Daoy (cell line): ENCODE measurements at places on chromosomes 12 and 14.

GRCh38 chr14:55139696-55140509 lies 10.9 kb downstream of the LGALS3 start:
- DNase-seq: no peak

- no peak for DNase-seq
These were observed 3.0 kb downstream of the SIX1 start for GRCh38 chr14:60646226-60646818.

DNA sequence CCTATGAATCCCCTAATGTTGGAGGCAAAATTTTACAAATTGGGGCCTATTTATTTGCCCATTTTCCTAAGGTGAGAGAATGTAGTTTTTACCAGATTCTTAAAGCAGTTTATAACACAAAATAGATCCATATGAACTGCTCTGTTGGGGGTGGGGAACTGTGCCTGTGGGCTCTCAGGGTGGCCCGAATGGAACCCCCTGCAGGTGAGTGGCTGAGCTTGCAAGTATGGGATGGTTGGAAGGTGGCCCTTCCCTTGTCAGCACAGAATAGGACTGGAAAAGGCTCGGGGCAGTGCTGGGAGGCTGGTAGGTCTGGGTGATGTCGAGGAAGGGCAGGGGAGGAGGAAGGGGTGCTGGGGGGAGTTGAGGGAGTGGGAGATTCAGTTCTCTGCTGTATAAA lies 4.9 kb downstream of the VSX2 start:
- DNase-seq: no peak

DNA sequence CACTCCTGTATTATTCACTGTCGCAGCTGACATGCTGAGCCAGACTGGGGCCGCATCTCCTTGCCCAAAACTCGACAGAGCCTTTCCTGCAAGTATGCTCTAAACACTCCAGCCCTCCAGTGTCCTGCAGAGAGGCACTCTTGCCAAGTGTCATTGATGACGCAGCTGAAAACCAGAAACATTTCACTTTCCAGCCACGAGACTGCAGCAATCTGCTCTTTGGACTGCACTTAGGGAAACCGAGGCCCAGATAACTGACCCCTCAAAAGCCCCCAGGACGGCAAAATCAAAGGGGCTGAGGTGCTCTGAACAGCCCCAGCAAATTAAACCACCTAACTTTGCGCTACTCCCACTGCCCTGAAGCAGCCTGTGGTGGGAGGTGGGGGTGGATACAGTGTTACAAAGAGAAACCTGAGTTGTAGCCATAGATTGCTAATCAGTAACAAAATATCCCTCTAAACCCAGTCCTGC lies 2.6 kb downstream of the CCDC85C start:
- DNase-seq: peak; percentile 49

DNA sequence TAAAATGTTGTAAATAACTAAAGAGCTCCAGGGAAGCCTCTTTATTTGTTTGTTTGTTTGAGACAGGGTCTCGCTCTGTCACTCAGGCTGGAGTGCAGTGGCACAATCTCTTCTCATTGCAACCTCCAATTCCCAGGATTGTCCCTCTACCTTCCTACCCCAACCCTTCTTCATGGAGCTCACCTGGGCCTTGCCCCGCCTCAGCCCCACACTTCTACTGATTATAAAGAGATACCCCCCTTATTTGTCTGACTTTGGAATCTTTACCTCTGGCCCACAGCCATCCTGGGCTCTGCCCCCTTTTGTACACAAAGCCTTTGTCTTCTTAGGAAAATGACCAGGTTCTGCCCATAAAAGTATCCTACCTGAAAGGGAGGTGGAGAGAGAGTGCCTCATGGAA lies 9.1 kb upstream of the BLTP3B start:
- DNase-seq: no peak

GRCh38 chr12:47102845-47103651 lies 23.3 kb upstream of the AMIGO2 start:
- DNase-seq: no peak

- DNase-seq: no peak
These were observed 54.0 kb upstream of the RASSF8 start for GRCh38 chr12:25904442-25904841.

DNA sequence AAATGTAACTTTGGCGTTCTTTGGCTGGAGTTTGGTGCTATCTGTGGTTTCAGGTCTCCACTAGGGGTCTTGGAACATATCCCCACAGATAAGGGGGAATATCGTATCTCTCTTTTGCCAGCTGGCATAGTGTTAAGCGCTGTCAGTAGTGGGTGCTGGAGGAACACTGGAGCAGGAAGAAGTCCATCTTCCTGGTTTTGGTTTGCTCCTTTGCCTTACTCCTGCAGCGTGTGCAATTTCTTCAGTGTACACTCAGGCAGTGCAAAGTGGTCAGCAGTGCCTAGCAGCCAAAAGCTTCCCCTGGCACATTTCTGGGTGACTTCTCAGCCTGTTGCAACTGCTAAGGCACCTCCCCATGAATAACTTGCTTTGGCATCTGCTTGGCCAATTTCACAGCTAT lies 11.7 kb upstream of the RIPK3 start:
- DNase-seq: no peak

- no peak for DNase-seq
These were observed at the start of gene ANHX for GRCh38 chr12:133235401-133236112. Gene ANHX, minus strand, starts transcription at chr12:133235877. Its CDS starts 1,521 bp downstream, at chr12:133234356.

DNA sequence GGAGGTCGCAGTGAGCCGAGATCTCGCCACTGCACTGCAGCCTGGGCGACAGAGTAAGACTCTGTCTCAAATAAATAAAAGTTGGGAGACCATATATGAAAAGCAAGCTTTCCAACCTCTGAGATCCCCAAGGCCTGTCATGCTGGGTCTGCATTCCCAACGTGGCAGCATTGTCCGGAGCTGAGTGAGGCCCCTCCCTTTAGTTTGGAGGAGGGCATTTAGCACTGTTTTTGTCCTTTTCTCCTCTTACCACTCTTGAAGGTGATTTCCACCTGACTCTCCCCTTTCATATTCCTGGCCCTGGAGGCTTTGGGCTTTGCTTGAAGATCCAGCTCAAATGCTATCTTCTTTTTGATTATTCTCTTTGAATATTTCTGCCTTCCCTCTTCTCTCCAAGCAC lies 3.2 kb downstream of the AACS start:
- no peak for DNase-seq

DNA sequence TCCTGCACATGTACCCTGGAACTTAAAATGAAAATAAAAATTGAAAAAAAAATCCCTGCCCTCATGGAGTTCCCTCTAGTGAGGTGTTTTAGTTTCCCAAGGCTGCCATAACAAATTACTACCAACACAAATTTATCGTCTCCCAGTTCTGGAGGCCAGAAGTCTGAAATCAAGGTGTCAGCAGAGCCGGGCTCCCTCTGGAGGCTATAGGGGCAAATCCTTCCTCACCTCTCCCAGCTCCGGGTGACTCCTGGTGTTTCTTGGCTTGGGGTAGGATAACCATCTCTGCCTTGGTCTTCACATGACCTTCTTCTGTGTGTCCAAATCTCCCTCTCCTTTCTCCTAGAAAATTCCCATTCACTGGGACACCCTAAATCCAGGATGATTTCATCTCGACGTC lies 50.1 kb downstream of the PLXNC1 start:
- no peak for DNase-seq

DNA sequence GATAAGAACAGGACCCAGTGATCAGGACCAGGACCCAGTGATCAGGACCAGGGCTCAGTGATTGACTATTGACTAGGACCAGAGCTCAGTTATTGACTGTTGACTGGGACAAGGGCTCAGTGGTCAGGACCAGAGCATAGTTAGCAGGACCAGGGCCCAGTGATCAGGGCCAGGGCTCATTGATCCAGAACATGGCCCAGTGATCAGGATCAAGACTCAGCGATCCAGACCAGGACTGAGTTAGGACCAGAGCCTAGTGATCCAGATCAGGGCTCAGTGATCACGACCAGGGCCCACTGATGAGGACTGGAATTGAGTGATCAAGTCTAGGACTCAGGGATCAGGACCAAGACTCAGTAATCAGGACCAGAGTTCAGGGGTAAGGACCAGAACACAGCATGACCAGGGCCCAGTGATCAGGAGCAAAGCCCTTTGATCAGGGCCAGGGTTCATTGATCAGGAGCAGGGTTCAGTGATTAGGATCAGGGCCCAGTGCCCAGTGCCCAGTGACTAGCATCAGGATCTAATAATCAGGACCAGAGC lies 176.0 kb downstream of the TMEM121 start:
- DNase-seq: no peak

DNA sequence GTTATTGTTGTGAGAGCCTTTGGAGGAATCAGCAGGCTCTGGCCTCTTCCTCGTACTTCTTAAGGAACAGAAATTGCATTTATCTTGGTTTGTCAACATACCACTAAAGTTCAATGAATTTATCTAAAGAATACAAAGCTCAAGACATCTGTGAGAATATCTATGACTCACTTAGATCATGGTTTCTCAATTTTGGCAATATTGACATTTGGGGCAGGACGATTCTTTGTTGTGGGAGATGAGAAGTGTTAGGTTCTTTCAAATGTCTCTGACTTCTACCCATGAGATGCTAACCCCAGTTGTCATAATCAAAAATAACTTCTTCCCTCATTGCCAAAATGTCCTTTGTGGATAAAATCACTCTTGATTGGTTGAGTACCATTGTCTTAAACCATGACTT lies 1190.3 kb downstream of the GALC start:
- DNase-seq: no peak

DNA sequence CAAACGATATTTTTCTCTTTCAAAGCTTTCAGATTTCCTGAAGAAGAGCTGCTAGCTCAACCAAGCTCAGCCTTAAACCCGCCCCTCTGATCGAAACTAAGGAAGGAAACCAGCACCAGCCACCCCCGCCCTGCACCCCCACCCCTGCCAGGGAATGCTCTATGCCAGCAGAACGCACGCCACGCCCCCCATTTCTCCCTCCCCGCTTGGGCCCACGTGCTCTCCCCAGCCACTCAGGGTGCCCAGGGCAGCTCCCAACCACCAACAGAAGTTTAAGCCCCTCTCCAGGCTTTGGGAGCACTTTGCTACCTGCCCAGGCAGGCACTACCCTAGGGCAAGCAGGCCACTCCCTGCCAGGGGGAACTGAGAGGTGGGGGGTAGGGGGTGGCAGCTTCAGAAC lies 18.8 kb upstream of the KRT78 start:
- DNase-seq: peak; percentile 66

- peak; percentile 21 for DNase-seq
These were observed 31.5 kb downstream of the RAD9B start for GRCh38 chr12:110533607-110534006.

- no peak for DNase-seq
These were observed 447.6 kb upstream of the TMPO start for GRCh38 chr12:98067795-98068194.

DNA sequence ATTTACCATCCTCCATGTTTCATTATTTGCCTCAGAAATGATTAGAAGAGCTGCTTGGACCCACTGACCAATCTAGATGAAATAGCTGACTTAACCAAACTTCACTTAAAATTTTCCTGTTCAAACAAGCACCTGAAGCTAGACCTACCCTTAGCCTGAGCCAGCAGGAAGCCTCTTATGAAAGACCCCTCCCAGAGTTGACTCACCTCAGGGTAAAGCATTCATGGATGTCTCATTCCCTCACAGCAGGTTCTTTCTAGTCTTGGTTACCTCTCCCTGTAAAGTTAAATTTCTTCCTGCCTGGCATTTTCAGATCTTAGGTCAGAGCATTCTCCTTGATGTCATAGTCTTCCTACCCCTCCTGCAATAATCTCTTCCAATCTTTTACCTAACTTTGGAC lies 1209.8 kb downstream of the FLRT2 start:
- DNase-seq: peak; percentile 9

DNA sequence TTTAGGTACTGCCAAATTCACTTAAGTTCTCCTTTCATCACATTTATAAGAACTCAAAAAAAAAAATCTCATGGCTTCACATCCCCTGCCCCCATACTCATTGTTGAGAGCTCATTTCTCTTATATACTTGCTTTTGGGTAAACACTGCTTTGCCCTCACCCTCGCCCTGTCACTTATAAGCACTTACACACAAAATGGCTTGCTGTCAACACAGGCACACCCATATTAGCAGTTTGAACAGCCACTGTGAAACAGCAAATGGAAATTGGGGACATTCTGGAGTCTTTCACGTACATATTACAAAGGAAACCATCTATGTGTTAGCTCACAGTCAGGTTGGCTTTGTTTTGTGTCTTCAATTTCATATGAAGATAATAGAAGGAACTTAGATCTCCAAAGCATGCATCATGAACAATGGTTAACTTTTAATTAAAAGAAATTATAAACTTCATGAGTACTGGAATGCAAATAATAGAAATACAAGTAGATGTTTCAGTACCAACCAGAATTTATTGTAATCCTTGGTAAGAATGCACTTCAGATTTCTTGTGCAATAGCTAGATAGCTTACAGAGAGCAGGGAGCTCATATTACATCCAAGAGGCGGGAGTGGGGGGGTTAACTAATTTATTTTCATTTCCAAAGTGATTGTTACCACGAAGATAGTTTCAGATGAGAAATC lies 272.2 kb downstream of the ALG10B start:
- DNase-seq: no peak

DNA sequence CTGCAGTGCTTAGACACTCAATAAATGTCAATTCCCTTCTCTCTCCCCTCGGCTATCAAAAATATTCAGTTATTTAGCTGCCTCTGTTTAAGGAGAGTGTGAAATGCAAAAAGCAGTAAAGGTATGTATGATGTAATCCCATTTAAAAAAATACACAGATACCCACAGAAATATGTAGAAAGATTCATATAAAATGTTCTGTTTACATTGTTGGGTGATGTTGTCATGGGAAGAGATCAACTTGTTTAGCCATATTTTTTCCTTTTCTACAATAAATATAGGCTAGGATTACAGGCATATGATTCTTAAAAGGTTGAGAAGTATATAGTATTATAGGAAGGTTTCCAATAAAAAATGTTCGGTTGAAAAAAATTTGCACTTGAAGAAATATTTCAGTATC lies 7.8 kb downstream of the PPP2R3C start:
- DNase-seq: no peak

DNA sequence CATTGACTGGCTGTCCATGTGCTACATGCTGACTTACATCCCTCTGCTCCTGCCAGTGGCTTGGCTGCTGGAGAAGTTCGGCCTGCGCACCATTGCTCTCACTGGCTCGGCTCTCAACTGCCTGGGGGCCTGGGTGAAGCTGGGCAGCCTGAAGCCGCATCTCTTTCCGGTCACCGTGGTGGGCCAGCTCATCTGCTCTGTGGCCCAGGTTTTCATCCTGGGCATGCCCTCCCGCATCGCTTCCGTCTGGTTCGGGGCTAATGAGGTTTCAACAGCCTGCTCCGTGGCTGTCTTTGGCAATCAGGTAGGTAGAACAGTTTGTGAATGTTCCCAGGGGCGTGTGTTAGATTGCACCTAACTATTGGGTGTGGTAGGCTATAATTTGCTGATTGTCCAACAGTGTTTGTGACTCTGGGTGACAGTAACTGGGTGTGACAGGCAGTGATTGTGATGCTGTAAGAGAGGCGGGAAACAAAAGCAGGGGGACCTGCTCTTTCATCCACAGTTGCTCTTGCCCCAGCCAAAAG lies 981 bp downstream of the FLVCR2 start:
- DNase-seq: no peak

GRCh38 chr12:88026196-88026595 lies 3.0 kb downstream of the C12orf50 start:
- DNase-seq: no peak
